Activated naive CD4-positive, alpha-beta T cell treated with anti-CD3 and anti-CD28 coated beads for 36 hours (primary cell): ENCODE measurements at places on chromosomes 11 and 22.
A peak's percentile ranks its signal among the peaks of the same experiment; 100 is the strongest.

GRCh38 chr11:92523611-92524010, 299.0 kb downstream of the FAT3 start:
- no peak for DNase-seq

GRCh38 chr11:64529559-64530520, 61.2 kb upstream of the SLC22A12 start:
- DNase-seq = no peak

- DNase-seq = no peak
Measured at GRCh38 chr11:106399076-106399511, 321.6 kb downstream of the AASDHPPT start.

DNA sequence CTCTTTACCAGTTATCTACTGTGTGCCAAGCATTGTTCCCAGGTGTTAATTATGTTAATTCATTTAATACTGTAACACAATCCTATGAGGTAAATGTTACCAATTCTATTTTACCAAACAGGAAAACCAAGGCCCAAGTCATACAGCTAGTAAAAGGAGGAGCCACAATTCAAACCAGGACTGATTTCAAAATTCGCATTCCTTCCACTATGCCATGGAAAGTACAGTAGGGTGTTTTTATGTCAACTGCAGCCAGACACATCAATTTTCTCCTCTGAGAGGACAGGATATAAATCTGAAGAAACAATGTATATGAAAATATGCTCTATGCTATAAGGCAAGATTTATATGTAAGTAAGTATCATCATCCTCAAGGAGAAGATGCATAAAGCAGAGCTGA, 104.3 kb downstream of the RPL27A start:
- no peak for DNase-seq

- no peak for DNase-seq
Measured at GRCh38 chr11:62383822-62384221, 35.0 kb upstream of the SCGB1A1 start.

GRCh38 chr11:116421529-116422185, 351.1 kb downstream of the BUD13 start:
- no peak for DNase-seq

GRCh38 chr11:123544631-123545375, 109.6 kb downstream of the SCN3B start:
- no peak for DNase-seq

GRCh38 chr11:43245466-43245865, 66.3 kb upstream of the API5 start:
- DNase-seq = no peak

DNA sequence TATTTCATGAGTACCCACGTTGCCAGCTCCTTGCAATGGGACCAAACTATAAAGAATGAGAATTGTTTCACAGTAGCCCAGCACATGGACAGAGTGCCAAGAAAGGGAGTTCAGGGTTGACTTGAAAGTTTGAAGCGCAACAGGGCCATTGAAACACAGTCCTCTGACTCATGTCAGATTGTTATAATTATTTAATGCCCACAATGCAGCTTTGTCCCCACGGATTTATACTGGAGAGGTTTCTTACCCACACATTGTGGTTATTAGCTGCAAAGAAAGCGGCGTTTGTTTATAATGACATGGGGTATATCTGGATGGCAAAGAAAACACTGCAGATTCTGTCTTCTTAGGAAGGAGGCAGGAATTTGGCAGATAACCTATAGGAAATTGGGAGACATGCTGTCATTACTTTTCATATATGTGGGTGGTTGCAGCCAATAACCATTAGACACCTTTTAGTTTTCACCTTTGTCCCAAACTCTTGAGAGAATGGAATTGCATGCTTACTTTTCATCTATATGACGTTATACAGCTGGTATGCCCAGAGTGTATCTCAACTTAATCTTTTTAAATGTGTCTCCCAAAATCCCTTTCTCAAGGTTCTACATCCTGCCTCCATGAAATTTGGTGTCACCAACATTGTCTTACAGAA, 143.6 kb downstream of the TEAD1 start:
- no peak for DNase-seq

GRCh38 chr11:71302534-71302909, 50.1 kb upstream of the SHANK2 start:
- DNase-seq = no peak

DNA sequence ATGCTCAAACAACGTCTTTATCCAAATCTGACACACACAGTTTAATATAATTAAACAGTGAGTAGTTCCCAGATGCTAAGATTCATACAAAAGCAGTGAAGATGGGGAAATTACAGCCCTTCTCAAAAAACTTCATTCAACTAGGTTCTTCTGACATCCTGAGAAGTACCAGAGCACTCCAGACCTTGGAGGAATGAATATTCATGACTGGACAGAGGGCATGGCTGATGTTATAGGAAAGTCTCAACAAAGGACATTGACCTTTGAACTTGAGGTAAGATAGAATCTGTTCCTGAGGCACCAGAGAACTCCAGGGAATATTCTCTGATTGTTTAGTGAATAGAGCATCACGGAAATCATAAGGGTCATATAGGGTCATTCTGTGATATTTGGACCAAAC, 106.4 kb upstream of the SLC5A12 start:
- no peak for DNase-seq

GRCh38 chr11:64364911-64365310, 5.9 kb downstream of the RPS6KA4 start:
- no peak for DNase-seq

GRCh38 chr11:130243816-130244215, 70.9 kb downstream of the ZBTB44 start:
- DNase-seq = no peak

- no peak for DNase-seq
Measured at GRCh38 chr11:96309016-96309642, 33.9 kb downstream of the MAML2 start.

- DNase-seq = no peak
Measured at GRCh38 chr11:35413598-35413997, 5.8 kb downstream of the SLC1A2 start.

GRCh38 chr22:45211848-45212247, 28.8 kb downstream of the KIAA0930 start:
- DNase-seq = no peak

GRCh38 chr22:31222736-31223135, 10.6 kb downstream of the LIMK2 start:
- DNase-seq = no peak

- DNase-seq = no peak
Measured at GRCh38 chr11:46327829-46328228, 19.4 kb upstream of the DGKZ start.

GRCh38 chr11:3745161-3745560, 52.2 kb downstream of the NUP98 start:
- no peak for DNase-seq

GRCh38 chr11:32392840-32393239, 42.5 kb downstream of the WT1 start:
- DNase-seq = no peak

GRCh38 chr11:767238-767637, 10.0 kb downstream of the GATD1 start:
- no peak for DNase-seq

DNA sequence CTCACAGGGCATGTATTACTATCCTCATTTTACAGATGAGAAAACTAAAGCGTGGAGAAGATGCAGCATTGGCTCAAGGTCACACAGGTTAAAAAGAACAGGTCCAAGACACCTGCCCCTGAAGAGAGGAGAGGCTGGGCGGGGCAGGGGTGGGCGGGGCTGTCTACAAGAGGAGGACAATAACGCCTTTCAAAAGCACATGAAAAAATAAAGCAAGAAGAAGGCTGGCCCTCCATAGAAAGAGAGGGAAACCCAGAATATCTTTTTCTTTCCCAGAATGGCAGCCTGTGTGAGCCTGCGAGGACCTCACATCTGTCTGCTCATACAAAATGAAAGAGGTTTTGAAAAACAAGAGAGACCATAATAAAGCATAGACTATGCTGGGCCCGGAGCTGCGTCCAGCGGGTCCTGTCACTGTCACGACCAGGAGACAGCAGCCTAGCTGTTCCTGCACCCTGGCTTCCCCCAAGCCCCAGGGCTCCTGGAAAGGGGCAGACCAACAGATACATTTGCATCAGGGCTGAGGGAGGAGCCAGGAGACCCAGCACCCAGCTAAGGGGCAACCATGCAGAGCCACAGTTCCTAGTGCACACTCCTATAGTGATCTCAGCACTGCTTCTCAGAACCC, 61.6 kb downstream of the DSCAML1 start:
- no peak for DNase-seq

GRCh38 chr22:24807284-24807950, 1.4 kb downstream of the SGSM1 start:
- DNase-seq = no peak

GRCh38 chr22:35893698-35894097, 134.9 kb downstream of the RBFOX2 start:
- no peak for DNase-seq

DNA sequence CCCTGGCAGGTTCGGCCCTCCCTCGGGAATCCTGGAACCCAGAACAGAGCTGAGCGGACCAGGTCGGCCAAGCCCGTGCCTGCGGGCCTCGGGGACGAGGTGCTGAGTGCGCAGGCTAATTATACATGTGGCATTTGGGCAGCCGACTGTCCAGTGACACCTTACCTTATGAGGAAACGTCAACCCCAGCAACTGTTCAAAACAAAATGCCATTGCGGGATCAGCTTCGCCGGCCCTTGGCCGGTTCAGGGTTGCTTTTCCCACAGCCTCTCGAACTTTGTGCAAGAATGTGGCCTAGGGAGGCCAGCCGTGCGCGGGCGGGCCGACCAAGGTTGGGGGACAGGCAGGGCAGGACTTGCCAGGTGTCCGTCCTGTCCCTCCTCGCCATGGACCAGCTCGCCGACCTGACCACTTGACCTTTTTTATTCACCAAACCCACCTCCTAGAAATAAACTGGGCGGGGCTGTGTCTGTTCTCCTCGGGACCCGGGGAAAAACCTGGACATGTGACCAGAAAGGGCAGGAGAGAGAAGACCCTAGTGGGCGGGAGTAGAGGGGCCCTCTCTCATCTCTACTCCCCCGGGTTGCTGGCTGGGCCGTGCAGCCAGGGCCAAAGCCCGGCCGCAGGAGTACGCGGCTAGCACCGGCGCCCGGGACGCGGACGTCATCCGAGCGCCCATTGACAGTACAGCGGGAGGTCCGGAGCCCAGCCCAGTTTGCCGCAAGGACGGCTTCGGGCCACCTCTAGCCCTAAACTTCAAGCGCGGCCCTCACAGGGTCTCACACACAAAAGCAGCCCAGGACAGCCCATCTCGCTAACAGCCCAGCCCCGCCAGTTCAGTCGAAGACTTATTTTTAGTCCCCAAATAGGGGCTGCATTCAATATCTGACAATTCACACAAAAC, 134.3 kb upstream of the C11orf58 start:
- DNase-seq = no peak

DNA sequence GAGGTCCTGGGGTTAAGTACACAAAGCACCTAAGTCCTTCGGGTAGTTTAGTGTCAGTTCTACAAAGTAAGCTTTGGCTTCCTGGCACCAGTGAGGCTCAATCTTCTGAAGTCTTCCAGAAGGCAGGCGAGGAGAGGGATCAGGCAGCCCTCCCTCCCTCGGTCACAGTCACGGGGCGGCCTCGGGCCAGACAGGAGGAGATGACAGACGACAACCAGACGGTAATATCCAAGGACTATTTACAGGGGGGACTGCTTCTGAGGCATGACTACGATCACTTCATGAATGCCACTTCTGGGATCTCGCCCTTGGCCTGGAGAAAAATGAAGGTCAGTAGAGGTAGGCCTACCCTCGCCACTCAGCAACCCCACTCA, 383 bp upstream of the TMEM223 start:
- peak; percentile 28 for DNase-seq

- DNase-seq = peak; percentile 20
Measured at GRCh38 chr11:73384872-73385689, 8.9 kb downstream of the RELT start.
